ENCODE measurements at places on chromosomes 11 and 22. TPM values are rescaled to one million over a fixed set of nuclear protein-coding genes. Genes with fewer than 3 reads are reported as not detected.

The C11orf24 gene
- 35.3 TPM for total RNA-seq

The DDX25 gene
- 3.8 TPM for total RNA-seq

The ARFGAP3 gene
- total RNA-seq: 26.3 TPM

The ISX gene
- 8.9 TPM for total RNA-seq

The MS4A8 gene
- total RNA-seq: 6.0 TPM

GRCh38 chr22:44192098-44192815 lies 11.5 kb downstream of the PARVG start:
- DNase-seq: no peak

GRCh38 chr11:1783725-1784529 lies 20.2 kb upstream of the CTSD start:
- DNase-seq: no peak

- no peak for DNase-seq
These were observed 9.7 kb downstream of the NADSYN1 start for GRCh38 chr11:71462726-71463125.

- no peak for DNase-seq
These were observed 3.1 kb upstream of the SH3BP1 start for GRCh38 chr22:37636186-37636948.

GRCh38 chr11:92855607-92856405 lies 113.6 kb upstream of the MTNR1B start:
- no peak for DNase-seq

DNA sequence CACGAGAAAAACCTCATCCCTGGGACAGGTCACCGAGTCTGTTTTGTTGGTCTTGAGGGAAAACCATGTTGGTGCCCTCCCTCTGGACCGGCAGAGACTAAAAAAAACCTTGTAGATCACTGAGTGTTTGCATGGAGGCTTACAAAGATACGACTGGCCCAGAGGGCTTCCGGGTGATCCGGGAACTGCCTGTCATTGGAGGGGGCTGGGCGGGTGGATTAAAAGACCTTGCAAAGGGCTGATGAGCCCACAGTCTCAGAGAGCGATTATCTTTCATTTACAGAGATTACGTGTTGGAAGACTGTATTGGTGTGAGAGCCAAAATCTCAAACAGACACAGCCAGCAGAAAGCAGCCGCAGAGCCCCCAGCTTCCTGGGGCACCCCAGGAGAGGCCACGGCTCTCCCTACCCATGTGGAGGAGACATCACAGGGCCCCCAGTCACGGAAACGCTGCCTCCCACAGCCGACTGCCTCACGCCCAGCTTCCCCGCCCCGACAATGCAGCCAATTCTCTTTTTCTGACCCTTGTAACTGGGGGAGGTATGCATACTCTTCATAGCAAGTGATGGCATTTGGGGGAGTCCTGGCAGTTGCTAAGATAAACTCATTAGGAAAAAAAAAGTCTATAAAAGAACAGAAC lies 426.4 kb downstream of the CTTN start:
- no peak for DNase-seq

DNA sequence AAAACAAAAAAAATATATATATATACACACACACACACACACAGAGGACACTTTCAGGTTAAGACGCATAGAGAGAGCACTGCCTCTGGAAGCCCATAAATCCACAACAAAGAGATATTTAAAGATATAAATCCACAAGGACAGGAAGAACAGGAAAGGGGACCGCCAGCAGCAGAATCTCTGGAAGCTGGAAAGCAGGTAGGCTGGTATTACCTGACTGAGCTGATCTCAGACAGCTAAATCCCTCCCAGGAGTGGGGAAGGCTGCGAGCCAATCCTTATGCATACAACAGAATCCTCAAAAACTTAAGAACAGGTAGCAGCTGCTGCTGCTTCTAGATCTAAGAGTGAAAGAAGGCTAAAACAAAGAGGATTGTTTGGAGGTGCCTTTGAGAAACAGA lies 1.8 kb upstream of the MCAT start:
- DNase-seq: no peak

DNA sequence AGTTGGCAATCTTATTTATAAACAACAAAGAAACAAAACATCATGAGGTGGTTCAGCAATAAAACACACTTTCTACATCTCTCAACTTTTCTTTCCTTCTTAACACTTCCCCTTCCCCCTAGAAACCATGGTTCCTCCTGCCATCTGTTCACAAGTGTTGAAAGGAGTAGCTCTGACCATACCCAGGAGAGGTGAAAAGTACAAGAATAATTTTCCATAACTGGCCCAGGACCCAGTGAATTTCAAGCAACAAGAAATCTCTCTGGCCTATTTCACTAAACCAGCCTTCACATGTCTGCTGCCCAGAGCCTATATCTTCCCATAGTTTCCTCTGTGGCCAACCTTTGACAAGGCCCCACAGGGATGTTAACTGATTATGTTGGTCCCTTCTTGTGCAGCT lies 98.2 kb upstream of the CEP126 start:
- DNase-seq: no peak

- no peak for DNase-seq
These were observed 43.8 kb downstream of the RTL6 start for GRCh38 chr22:44454113-44454769.

DNA sequence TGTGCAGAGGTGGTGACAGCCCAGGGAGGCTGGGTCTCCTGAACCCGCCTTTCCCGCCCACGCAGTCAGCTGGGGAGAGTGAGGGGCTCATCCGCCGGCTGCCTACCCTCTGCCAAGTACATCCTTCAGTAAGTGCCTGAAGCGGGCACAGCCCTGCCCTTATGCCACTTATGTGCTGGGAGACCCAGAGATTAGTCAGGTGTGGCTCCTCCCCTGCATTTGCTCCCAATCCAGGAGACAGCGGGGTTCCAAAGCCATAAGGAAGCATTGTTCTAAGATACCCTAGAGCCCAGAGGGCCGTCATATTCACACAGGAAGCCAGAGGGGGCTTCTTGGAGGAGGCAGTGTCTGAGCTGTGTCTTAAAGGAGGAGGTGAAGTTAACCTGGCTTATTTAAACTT lies 5.8 kb upstream of the PPP6R3 start:
- DNase-seq: no peak

GRCh38 chr11:116070520-116070919 lies 566.3 kb upstream of the CADM1 start:
- DNase-seq: no peak

DNA sequence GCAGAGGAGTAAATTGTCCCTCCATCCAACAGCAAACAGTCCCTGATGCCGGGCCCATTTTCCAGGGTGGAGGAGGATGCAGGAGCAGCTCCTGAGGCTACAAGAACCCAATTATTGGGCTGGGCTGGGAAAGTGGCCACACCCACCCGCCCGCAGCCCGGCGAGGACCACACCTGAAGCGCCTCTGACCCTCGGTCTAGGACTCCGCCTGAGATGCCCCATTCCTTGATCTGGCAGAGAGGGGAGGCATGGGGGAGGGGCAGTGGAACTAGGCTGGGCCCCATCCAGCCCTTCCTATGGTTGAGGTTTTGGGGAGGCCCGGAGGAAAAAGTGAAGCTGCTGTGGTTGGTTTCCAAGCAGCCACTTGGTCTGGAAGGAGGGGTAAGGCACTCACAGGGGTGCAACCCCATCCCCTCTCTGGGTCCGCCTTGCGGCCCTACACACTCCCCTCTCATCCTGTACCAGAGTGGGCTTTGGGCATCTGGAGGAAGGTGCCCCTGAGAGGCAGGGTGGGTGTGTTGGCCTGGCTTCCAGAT lies 2.4 kb upstream of the LGALS1 start:
- DNase-seq: no peak

GRCh38 chr11:112794331-112794846 lies 166.8 kb upstream of the NCAM1 start:
- no peak for DNase-seq

DNA sequence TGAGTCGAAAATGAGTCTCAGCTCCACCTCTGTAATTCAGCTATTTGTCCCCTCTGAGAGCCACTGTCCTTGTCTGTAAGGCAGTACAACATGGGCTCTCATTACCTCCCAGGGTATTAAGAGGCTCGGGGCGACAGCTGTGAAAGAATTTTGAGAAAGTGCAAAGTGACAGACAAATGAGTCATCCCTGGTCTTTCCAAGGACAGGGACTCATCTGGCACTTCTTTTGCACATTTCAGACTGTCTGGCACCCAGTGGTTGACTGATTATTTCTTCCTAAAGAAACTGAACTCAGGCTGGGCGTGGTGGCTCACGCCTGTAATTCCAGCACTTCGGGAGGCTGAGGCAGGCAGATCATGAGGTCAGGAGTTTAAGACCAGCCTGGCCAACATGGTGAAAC lies 62.1 kb upstream of the ARFGAP3 start:
- DNase-seq: no peak

DNA sequence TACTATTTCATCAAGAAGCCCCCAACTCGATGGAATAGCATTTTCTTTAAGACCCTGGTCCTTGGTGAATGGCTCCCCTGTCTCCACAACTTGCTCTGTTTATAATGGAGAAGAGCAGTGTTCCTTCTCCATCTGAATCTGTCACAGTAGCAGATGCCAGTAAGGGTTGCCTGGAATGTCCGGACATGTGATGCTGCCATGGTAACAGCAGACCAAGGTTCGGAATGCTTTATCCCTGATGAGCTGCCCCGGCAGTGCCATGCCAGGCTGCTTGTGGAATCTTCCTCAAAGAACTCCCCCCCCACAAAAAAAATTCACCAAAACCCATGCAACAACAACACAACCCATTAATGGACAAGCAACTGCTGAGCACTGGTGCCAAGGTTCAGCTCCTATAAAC lies 72.5 kb downstream of the KCNC1 start:
- DNase-seq: no peak

- no peak for DNase-seq
These were observed 133.7 kb upstream of the NARS2 start for GRCh38 chr11:78708388-78708787.

- no peak for DNase-seq
These were observed 45.3 kb upstream of the RTL6 start for GRCh38 chr22:44543362-44543761.

DNA sequence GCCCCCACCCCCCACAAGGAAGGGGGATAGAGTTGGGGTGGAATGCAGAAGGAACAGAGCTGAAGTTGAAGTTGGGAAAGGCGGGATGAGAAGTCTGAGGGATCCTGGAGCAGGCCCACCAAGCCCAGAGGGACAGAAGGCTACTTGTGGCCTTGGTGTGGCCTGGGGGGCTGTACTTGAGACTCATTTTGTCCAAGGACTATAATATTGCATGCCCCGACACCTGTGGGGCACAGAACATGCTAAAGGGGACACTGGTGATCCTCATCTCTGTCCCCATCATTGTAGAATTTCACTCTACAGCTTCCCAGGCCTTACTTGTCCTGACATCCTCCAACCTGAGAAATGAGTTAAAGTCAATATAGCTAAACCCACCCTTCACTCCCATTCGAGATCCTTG lies 1.3 kb downstream of the ESAM start:
- no peak for DNase-seq

GRCh38 chr11:27514076-27514475 lies 7.5 kb upstream of the LIN7C start:
- DNase-seq: no peak

DNA sequence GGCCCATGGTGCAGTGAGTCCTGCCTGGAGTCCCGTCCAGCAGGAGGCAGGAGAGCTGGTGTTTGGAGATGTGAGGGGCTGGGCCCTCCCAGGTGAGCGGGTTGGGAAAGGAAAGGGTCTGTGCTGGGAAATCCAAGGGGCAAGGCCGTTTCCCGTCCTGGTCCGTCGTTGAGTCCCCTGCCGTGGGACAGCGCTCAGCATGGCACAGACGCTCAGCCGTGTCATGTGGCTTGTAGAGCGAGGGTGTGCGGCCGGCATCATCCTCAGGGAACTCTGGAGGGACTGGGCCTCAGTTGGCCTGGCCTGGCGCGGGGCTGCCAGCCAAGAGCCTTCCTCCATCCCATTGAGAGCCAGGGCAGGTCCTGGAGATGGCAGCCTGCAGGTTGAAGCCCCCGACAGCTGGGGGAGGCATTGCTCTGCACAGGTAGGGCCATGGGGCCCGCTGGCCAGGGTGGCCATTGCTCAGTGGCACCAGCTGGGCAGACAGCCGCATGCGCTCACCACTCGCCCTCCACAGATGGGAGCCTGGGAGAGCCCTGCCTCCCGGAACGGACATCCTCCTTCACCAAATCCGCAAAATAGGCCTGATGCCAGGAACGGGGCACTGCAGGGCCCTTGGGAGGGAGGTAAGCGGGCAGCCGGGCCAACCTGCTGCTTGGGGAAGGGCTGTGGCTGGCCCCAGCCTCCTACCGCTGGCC lies 28.7 kb downstream of the KCNQ1 start:
- no peak for DNase-seq

DNA sequence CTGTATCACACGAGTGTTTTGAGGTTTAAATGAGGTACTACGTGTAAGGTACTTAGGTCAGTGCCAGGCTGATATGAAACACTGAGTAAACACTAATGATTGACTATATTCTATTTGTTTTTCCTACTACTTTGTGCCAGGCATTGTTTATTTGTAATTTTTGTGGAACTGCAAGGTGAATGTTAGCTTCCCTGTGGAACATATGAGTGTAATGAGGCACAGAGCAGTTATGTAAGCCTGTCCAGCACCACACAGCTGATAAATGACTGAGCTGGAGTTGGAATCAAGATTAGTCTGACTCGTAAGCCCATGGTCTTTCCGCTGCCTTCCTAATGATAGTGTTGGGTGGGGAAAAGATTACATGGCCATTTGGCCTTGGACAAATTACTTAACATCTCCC lies 5.9 kb downstream of the SLC37A2 start:
- no peak for DNase-seq
